ENCODE measurements at places on chromosomes 4 and X. TPM values are rescaled to one million over a fixed set of nuclear protein-coding genes. Genes with fewer than 3 reads are reported as not detected.

GJB1 gene
- total RNA-seq, result not detected

MBNL3 gene
- 11.7 TPM for total RNA-seq

SMIM10L2A gene
- total RNA-seq, result 0.42 TPM

SETD7 gene
- 79.0 TPM for total RNA-seq

TLR2 gene
- total RNA-seq, result 49.9 TPM

TRIM2 gene
- 53.4 TPM for total RNA-seq

DNA sequence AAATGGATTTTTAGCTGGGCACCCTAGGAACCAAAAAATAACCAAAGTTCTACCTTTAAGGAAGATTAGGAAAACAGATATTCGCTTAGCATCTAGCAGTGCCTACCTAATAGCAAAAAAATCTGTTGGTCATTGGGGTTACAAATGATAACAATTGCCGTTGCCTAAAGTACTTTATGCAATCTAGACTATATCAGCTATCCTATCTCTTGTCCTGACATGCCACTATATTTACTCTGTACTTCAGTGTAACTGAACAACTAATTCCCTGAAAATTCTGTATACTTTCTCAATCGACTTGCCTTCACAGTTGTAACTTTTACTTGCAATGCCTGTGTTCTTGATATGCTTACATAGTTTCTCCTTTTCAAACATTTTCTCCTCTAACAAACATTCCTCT is 282.9 kb upstream of the PCDH7 start:
- H3K27me3 ChIP-seq, result no peaks in the 10 kb centered on the region
- H3K27ac ChIP-seq, result no peak overlapping the region
- no peak overlapping the region for H3K4me3 ChIP-seq

DNA sequence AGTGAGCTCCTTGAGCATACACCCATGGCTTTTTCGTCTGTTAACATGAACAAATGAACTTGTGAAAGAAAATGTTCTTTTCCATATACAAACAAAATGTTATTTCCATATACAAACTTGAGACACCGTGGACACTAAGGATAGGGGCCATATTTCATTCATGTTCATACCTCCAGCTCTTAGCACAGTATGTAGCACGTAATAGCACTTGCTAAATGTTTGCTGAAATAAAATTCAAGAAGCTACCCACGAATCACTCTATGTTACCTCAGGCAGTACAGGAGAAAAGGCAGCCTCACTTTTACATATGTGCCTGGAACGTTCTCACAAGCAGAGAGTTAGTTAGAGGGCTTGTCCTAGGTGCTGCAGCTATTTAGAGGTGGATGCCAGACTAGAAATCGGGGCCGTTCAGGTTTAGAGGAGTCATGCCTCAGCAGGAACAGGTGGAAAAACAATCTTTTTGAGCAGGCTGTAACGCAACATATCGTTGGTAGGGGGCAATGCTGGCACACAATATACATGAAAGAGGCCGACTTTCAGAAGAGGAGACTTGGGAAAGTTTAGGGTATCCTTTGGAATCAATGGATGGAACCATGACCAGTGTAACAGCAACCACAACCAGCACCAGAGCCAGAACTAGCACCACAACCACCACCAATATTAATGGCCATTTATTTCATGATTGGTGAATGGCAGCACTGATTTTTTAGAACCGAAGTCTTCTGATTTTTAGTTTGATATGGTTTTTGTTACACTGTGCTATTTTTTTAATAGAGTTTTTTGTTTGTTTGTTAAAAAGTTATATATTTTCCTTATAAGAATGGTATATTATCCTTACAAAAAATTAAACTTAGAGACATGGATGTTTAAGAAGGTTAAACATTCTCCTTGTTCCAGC is 14.8 kb upstream of the PAQR3 start:
- H3K27me3 ChIP-seq, result no peaks in the 10 kb centered on the region
- DNase-seq, result no peak
- no peak overlapping the region for H3K27ac ChIP-seq
- no peaks in the 10 kb centered on the region for H3K4me1 ChIP-seq
- H3K36me3 ChIP-seq, result no peaks in the 10 kb centered on the region
- H3K4me3 ChIP-seq, result no peak overlapping the region

DNA sequence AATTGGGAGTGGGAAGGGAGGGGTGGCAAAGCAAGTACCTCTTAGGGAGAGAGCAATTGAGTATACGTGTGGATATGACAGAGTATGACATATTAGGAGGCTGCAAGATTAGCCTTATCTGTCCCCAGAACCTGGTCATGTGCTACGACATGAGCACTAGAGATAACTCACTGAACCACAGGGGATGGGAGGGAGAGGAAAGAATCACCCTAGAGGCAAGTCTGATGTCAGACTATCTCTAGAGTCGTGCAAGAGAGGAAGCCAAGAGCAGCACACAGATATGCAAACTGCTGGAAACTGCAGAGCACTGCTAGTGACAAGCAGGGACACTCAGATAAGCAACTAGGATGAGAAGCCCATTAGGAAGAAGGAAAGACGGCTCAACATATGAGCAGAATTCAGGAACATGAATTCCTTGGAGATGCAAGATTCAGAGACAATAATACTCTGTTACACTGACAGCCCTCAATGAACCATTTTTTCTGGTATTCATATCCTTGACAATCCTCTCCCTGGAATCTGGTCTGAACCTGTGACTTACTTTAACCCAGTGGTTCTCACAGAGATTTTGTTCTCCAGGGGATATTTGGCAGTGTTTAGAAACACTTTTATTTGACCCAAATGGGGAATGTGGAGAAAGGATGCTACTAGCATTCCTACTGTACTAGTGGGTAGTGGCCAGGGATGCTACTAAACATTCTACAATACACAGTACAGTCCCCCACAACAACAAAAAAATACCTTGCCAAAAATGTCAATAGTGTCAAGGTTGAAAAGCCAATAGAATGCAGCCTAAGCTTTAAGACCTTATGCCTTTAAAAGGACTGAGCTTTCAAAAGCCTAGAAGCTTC is 84.0 kb upstream of the BMP2K start:
- no peak for DNase-seq
- H3K4me1 ChIP-seq, result no peaks in the 10 kb centered on the region

GRCh38 chr4:15694431-15694830 is 8.4 kb upstream of the BST1 start:
- H3K4me1 ChIP-seq, result no peaks in the 10 kb centered on the region
- no peak overlapping the region for H3K27ac ChIP-seq
- no peaks in the 10 kb centered on the region for H3K36me3 ChIP-seq
- no peaks in the 10 kb centered on the region for H3K27me3 ChIP-seq
- no peak overlapping the region for H3K4me3 ChIP-seq
- no peak for DNase-seq

DNA sequence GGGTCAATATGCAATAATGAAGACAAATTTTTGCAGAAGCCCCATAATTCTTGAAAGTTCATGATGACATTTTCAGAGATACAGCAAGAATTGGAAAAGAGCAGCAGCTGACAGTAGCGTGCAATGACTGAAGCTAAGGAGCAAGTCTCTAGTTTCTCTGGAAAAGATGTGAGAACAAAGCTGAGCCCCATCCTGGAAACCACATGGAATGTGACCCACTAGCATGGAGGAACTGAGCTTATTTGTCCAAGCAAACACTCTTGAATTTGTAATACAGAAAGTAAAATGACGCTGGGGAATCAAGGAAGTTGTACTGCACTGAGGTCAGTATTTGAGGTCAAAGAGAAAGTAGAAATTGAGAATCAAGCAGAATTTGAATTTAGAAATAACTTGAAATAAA is 1447.2 kb downstream of the FSTL5 start:
- H3K27me3 ChIP-seq, result no peaks in the 10 kb centered on the region
- H3K27ac ChIP-seq, result no peak overlapping the region
- H3K36me3 ChIP-seq, result no peaks in the 10 kb centered on the region
- H3K4me1 ChIP-seq, result no peaks in the 10 kb centered on the region

DNA sequence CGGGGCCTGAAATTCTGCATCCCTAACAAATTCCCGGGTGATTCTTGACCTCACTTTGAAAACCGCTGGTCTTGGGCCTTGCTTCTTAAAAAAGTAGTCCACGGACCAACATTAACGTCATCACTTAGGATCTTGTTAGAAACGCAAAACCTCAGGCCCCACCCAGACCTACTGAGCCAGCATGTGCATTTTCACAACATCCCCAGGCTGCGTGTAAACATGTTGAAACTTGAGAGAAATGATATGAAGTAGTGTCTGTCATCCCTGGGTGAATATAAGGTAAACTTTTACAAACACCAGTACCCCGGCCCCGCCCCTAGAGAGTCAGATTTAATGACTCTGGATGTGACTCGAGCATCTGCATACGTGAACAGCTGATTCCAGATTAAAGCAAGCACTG is 33.7 kb downstream of the SORBS2 start:
- no peak overlapping the region for H3K27ac ChIP-seq
- H3K27me3 ChIP-seq, result no peaks in the 10 kb centered on the region
- H3K4me3 ChIP-seq, result no peak overlapping the region
- DNase-seq, result no peak
- no peaks in the 10 kb centered on the region for H3K36me3 ChIP-seq
- peaks cover 3% of the 10 kb centered on the region for H3K4me1 ChIP-seq

- H3K4me1 ChIP-seq, result no peaks in the 10 kb centered on the region
- no peak overlapping the region for H3K27ac ChIP-seq
- DNase-seq, result no peak
- no peak overlapping the region for H3K4me3 ChIP-seq
Observed at GRCh38 chrX:153573984-153574383, 25.0 kb downstream of the CCNQ start.

GRCh38 chr4:86594559-86595425 is 677 bp downstream of the PTPN13 start:
- H3K27me3 ChIP-seq, result no peaks in the 10 kb centered on the region
- peak overlapping the region; percentile 89 for H3K4me3 ChIP-seq
- no peaks in the 10 kb centered on the region for H3K36me3 ChIP-seq
- peak overlapping the region; percentile 62 for H3K27ac ChIP-seq
- DNase-seq, result peak; percentile 59

DNA sequence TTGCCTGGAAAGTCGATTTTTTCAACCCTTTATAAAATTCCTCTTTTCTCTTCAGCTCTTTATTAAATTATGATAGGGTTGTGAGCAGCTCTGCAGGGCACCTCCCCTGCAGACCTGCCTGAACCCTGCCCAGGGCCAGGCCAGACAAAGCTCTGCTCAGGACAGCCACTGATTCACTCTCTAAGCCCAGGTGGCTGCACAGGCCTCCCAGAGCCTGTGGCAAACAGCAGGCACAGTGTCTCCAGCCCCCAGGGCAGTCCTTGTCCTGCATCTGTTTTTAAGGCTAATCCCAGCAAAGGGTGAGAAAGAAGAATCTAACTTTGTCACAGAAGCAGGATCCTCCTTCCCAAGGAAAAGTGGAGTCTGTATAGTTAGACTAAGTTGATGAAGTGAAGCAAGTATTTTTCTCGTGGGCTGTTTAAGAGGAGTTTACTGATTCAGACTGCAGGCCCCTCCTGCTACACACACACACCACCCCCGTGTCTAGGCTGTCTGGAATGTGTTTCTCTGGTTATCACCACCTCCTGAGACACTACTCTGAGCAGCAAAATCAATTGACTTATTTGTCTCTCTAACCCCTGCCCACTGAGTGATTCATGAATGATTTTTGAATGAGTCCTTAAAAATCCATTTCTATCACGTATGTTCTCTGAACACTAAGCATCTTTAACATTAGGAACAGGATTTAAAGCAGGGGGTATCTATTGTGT is 101.7 kb downstream of the CHIC2 start:
- H3K4me1 ChIP-seq, result no peaks in the 10 kb centered on the region
- no peaks in the 10 kb centered on the region for H3K27me3 ChIP-seq
- H3K27ac ChIP-seq, result no peak overlapping the region
- H3K4me3 ChIP-seq, result no peak overlapping the region
- no peaks in the 10 kb centered on the region for H3K36me3 ChIP-seq
- no peak for DNase-seq

GRCh38 chr4:187383181-187383580 is 612.4 kb upstream of the ZFP42 start:
- no peak for DNase-seq
- H3K4me1 ChIP-seq, result no peaks in the 10 kb centered on the region
- no peaks in the 10 kb centered on the region for H3K36me3 ChIP-seq
- H3K27me3 ChIP-seq, result no peaks in the 10 kb centered on the region

DNA sequence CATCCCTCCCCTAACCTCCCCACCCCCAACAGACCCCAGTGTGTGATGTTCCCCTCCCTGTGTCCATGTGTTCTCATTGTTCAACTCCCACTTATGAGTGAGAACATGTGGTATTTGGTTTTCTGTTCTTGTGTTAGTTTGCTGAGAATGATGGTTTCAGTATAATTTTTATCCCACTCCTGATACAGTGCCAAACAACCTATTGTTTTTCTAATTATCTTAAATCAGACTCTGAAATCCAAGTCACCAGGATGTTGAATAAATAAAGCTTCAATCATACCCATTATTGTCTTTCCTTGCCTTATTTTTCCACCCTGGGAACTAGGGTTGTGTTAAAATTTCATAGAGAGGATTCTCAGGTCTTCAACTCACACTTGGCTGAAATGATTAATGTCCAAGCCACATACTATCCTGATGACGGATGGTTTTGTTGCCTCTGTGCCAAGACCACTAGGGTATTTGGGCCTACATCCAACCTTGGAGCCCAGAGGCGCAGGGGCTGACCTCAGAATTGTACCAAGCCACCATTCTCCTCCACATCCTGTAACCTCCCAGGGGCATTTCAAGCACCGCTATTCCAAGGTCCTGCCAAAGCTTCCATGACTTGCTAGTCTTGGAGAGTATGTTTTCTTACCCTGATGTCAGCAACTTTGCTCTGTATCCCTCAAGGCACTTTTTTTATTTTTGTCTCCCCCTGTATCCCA is 332.4 kb downstream of the ARHGAP24 start:
- no peak overlapping the region for H3K27ac ChIP-seq
- peak; percentile 79 for DNase-seq

GRCh38 chr4:26062215-26062614 is 148.2 kb downstream of the SMIM20 start:
- no peak overlapping the region for H3K27ac ChIP-seq
- no peaks in the 10 kb centered on the region for H3K36me3 ChIP-seq
- no peaks in the 10 kb centered on the region for H3K27me3 ChIP-seq
- no peaks in the 10 kb centered on the region for H3K4me1 ChIP-seq
- no peak overlapping the region for H3K4me3 ChIP-seq
- DNase-seq, result no peak

DNA sequence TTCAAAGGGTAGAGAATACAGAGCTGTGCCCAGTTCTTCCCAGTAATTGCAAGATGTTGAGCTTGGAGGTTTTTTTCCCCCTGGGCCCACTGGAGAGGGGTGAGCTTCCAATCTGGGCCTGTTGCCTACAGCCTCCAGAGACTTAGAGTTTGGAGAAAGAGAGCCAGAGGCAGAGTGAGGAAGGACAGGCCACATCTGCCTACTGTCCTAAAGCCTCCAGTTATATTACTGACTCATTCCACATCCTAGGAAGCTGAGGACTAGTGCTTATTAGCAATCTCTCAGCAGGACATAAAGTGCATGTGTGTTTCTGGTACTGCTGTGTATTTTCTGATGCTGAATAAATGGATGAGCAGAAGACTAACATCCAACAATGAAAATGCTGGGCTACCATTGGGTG is 181.0 kb upstream of the MAMLD1 start:
- H3K36me3 ChIP-seq, result no peaks in the 10 kb centered on the region
- no peaks in the 10 kb centered on the region for H3K4me1 ChIP-seq
- no peak overlapping the region for H3K4me3 ChIP-seq

- H3K4me1 ChIP-seq, result no peaks in the 10 kb centered on the region
- no peaks in the 10 kb centered on the region for H3K27me3 ChIP-seq
- H3K4me3 ChIP-seq, result no peak overlapping the region
- no peak overlapping the region for H3K27ac ChIP-seq
Observed at GRCh38 chr4:7335344-7336066, 99.2 kb downstream of the PSAPL1 start.

GRCh38 chr4:144647590-144647989 is 1.6 kb downstream of the HHIP start:
- no peak overlapping the region for H3K27ac ChIP-seq
- H3K4me1 ChIP-seq, result no peaks in the 10 kb centered on the region
- no peaks in the 10 kb centered on the region for H3K27me3 ChIP-seq
- no peak for DNase-seq

All from aorta (tissue), 5 donors.